Small intestine (tissue), 16 donors: ENCODE measurements at places on chromosomes 7 and 10.

- DNase-seq = no peak
Measured at GRCh38 chr7:2192831-2193534, 39.8 kb downstream of the MAD1L1 start.

GRCh38 chr7:55524558-55525310 lies 47.6 kb downstream of the VOPP1 start:
- no peak for DNase-seq

DNA sequence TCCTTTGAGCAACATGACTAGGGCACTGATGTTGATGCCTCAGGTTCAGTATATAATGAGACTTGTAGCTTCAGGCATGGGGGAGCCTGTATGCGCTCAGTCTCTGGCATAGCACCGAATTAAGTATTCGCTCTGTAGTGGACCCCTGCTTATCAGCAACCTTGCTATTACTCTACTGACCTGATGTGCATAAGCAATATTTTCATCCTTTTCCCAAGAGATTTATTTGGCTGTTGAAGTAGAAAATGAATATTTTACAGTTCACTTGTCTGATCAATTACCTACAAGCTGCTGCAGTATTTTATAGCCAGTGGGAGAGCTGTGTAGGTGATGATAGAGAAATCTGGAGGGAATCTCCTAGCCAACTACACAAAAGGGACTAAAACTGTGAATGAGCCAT lies 781.6 kb upstream of the PHF14 start:
- no peak for DNase-seq

GRCh38 chr7:226281-226895 lies 34.0 kb downstream of the FAM20C start:
- no peak for DNase-seq

DNA sequence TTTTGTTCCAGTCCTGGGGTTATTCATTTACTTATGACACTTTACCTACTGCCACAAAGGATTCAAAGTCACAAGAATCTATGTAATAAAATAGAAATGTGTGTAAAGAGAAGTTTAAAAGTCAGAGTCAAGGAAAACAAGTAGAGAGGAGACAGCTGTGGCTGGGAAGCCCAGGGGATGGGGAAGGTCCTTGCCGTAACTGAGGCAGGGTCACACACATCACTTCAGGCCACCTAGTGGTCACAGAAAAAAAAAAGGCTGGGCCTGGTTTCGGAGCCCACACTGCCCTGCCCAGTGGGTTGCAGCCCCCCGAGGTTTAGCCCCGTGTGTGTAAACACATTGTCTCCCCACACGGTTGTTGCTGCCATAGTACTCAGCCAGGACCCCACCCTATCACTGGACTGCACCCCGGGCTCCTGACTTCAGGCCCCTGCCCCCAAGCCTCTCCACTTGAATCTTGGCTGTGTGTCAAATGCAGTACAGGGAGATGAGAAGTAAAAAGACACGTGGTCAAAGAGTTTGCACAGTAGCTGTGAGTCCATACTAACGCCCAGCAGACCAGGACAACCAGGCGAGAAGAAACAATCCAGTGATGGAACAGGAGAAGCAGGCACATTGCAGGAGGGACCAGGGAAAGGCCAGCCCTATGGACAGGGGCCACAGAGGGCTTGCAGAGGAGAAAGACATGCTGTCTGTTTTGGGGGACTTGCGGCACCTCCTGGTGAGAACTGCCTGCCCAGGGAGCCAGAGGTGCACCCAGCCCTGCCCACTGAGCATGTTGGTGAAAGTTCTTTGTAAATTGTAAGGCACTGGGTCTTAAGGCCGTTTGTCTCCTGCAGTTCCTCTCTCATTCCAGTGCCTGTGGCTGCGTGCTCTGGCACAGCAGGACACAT lies 91.4 kb upstream of the MACROH2A2 start:
- DNase-seq = no peak

DNA sequence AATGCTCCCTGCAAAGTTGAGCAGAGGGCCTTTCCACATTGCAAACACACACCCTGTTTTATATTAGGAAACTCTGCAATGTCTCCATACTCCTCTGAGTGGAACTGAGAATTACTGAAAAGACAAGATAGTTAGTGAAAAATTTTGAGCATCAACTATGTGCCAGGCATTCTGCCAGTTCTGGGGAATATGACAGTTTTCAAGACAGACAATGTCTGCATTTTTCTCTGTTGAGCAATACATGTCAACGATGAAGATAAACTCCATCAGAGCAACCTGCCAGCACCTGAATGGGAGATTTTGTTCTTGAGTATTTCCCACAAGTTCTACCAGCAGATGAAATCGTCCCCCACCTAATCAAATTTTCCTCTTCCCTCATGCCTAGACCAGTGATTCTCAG lies 203.4 kb upstream of the BMPER start:
- no peak for DNase-seq

GRCh38 chr10:118940386-118940785 lies 89.1 kb upstream of the NANOS1 start:
- DNase-seq = no peak

DNA sequence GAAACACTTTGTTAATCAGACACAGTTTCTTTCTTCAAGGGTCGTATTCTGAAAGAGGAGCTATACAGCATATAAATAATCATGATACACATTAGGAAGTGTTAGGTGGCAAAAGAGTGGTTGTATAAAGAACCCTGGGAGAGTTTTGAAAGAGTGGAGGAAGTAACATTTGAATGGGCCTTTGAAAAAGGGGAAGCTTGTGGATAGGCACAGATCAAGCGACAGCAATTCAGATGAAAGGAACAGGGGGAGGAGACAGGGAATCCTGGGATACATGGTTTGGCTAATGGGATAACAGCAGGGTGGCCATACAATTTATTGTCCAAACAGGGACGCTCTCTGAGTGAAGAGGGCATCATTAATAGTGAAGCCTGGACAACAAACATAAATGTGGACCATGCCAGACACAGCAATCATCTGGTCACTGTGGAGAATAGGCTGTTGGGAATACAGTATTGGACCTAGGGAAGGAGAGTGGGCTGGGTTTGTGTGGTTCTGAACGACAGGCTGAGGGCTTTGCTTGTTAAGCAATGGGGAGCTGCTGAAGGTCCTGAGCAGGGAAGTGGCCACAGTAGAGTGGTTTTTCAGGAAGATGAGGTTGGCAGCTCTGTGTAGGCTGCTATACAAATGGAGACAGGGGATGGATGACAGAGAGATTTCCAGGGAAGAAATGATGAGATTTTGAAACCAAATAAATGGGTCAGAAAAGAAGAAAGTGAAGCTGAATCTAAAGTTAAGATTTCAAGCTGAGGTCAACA lies 75.9 kb downstream of the ICA1 start:
- no peak for DNase-seq

GRCh38 chr7:91894781-91895480 lies 14.4 kb upstream of the MTERF1 start:
- DNase-seq = no peak

- no peak for DNase-seq
Measured at GRCh38 chr10:3009341-3009740, 58.0 kb upstream of the PFKP start.

DNA sequence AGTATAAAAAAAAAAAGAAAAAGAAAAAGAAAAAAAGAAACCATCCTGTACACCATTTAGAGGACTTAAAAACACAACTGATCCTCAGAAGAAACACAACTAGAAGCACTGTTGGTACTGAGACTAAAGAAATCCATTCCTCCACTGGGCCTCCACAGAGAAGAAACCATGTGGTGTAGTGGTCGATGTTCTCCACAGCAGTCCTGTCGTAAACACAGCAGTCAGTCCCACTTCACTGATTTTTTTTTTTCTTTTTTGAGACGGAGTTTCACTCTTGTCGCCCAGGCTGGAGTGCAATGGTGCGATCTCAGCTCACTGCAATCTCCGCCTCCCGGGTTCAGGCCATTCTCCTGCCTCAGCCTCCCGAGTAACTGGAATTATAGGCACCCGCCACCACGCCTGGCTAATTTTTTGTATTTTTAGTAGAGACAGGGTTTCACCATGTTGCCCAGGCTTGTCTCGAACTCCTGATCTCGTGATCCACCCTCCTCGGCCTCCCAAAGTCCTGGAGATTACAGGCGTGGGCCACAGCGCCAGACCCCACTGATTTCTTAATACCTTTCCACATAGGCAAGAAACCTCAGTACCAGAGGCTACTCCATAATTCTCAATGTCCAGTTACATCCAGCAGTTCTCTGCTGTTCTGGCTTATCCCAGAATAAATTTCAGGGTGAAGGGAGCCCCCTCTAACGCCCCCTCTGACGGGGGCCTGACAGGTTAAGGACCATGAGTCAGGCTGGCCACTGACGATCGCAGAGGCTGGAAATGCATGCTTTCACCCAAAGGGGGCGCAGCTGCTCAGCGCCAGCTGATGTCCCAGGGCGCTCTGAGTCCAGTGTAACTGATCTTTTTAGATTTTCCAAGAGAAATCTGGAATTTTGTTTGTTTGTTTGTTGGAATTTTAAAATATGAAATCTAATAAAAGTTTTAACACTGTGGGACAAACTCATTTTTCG lies 24.8 kb upstream of the FFAR4 start:
- peak; percentile 84 for DNase-seq

- peak; percentile 30 for DNase-seq
Measured at GRCh38 chr7:99050971-99051370, 92.9 kb downstream of the SMURF1 start.

- DNase-seq = no peak
Measured at GRCh38 chr10:50582766-50583762, 40.7 kb downstream of the SGMS1 start.

GRCh38 chr7:80183900-80184685 lies 49.5 kb downstream of the GNAI1 start:
- DNase-seq = no peak

DNA sequence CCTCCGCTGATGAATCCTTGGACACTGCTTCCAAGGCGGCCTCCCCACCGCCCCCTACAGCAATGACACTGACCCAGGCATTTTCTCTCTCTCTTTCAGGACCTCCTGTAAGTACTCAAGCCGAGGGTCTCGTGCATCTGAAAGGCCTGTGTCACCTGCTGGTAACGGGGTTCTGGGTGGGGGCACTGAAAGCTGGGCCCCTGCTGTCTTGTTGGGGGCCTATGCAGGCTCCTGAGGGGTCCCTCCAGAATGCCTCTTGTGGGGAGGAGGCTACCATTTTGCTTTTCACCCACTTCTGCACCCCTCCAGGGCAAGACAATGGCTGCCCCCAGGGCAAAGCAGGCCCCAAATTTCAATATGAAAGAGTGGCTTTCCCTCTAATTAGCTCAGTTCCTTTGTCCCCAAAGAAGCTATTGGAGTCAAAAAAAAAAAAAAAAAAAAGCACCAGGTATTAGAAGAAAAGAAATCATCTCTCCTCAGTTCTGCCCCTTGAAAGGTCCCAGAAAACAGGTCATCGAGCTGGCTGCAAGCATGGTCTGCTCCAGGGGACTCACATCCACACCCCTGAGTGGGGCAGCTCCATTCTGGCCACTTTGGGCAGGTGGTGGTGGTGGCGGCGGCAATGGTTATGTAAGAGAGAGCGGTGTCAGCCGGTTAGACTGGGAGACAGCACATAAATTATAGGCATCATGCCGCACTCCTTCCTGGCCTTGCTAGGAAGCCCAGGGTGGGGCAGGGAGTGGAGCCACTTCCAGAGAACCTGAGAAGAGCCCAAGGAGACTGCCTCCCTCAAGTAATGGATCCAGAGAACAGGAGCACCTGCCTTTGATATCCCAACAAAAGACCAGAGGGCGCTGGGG lies 66.2 kb downstream of the COL13A1 start:
- DNase-seq = no peak

GRCh38 chr10:112979927-112980326 lies 29.9 kb downstream of the TCF7L2 start:
- DNase-seq = no peak

GRCh38 chr7:115462301-115463015 lies 540.6 kb downstream of the MDFIC start:
- DNase-seq = no peak

DNA sequence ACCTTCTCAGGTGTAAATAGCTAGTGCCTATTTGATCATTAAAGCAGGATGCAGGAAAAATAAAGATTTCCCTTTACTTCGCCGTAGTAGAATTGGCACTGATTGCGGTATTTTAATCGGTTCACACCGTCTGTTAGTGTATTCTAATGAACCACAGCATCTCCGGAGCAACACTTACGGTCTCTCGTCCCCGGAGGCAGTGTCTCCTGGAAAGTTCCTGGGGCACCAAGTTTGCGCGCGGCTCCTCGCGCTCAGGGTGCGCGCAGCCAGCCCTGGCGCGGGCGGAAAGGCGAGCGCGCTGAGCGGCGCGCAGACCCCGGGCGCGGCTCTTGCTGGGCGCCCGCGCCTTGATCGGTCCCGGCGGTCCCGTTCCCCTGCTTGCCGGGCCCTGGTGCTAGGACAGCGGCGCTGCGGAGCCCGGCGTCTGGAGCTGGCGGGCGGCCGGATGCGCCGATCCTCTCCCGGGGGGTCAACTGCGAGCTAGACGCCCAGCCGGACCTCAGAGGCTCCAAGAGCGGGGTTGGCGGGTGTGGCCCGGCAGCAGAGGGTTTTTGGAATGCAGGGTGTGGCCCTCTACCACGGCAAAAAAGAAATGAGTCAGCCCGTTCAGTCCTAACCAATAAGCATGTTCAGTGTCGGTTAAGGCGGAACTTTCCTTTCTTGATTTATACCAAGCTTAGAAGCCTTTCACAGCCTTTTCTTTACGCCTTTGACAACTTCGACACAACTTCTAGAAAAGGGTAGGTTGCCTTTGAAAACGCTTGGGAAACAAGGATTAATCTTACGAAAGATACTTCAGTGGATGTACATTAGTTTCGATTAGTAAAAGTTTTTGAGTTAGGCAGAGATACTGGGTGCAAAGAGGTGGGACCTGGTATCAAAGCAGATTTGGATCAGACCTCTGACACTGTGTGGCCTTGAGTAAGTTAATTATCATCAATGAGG lies 166.8 kb upstream of the ASAH2 start:
- DNase-seq = peak; percentile 75

- peak; percentile 88 for DNase-seq
Measured at GRCh38 chr10:124626759-124627380, 117.3 kb downstream of the FAM53B start.

- no peak for DNase-seq
Measured at GRCh38 chr7:42869131-42870020, 42.5 kb downstream of the C7orf25 start.

DNA sequence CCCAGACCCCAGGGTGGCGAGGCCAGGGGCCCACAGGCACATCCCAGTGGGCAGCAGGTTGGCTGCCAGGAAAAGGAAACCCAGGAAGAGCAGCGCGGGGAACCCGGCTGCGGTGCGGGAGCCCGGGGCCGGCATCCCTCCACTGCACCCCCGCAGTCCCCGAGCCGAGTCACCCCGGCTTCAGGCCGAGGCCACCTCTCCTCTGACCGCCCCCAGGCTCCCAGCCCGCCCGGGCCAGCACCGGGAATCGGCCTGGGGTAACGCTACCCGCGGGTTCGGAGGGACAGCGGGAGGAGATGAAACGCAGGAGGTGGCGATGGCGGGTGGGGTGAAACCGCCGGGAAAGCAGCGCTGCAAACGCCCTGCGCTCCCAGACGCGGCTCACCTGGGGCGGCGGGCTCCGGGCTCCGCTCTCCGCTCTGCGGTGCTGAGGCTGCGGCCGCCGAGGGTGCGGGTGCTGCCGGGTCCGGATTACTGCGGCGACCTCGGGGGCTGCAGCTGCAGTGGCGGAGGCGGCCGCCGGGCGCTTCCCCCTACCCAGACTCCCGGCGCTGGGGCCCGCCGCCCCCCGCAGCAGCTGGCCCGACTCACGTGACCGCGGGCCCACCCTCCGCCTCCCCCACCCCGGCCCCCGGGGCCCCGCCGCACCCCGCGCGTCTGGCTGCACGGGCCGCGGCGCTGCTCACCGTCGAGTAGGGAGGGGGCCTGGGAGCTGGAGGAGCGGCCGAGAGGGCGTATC lies at the start of gene SCRN1:
Gene SCRN1 (minus strand): TSS at position 545 of the 739 bp plus-strand sequence. CDS start 20,734 bp downstream, outside the sequence.
- peak; percentile 78 for DNase-seq
